KBM-7 (cell line): ENCODE measurements at places on chromosomes 2 and 18.

- DNase-seq: no peak
These were observed 43.6 kb downstream of the POLE4 start for GRCh38 chr2:75002007-75002406.

GRCh38 chr18:46715062-46715461 is 41.8 kb downstream of the ST8SIA5 start:
- no peak for DNase-seq

GRCh38 chr18:36212301-36213171 is 25.2 kb downstream of the MOCOS start:
- DNase-seq: no peak

- no peak for DNase-seq
These were observed 82.5 kb downstream of the MGAT5 start for GRCh38 chr2:134336352-134336751.

DNA sequence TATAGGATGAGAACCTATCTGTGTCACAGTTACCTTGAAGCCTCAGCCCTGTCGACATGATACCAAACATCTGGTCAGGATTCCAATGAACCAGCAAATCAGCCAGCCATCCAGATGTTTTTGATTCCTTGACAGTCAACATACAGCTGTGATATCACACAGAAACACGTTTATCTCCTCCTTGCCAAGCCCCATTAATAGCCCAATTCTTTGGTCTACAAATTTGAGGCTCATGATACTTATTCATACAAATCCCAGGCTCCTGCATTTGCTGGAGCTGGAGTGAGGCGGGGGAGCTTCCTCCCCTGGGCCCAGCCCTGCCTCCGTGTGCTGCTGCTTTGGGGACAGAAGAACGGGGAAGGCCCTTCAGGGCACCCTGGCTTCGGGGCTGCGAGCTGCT is 611.6 kb upstream of the SALL3 start:
- DNase-seq: no peak

- no peak for DNase-seq
These were observed 107.2 kb downstream of the COL6A3 start for GRCh38 chr2:237306787-237307170.

- no peak for DNase-seq
These were observed 63.7 kb downstream of the BABAM2 start for GRCh38 chr2:27954221-27954673.

DNA sequence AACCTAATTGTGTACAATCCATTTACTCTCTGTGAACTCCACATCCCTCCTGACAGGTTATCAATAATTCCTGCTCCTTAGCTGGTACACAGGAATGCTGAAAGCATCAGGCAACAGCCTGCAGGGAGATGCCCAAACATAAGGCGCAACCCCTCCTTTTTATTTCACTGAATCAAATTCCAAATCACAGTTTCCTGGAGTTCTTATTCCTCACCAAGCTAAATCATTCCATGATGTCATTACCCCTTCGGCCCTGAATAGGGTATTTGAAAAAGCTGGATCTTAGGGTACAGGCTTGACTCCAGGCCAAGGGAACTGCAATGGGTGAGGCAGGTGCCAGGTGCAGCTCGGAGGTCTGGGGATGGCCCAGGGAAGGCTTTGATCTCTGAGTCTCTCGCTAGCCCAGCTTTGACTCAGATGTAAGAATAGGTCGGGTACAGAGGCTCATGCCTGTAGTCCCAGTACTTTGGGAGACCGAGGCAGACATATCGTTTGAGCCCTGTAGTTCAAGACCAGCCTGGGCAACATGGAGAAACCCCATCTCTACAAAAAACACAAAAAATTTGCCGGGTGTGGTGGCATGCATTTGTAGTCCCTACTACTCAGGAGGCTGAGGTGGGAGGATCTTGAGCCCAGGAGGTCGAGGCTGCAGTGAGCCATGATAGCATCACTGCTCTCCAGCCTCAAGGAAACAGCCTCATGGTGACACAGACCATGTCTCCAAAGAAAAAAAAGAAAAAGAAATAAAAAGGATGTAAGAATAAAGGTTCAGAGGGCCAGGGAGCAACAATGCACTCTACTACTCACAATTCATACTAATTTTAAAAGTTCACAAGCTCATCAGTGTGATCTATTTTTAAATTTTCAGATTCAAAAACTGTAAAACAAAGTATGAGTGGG is 6.8 kb downstream of the FHL2 start:
- DNase-seq: no peak

DNA sequence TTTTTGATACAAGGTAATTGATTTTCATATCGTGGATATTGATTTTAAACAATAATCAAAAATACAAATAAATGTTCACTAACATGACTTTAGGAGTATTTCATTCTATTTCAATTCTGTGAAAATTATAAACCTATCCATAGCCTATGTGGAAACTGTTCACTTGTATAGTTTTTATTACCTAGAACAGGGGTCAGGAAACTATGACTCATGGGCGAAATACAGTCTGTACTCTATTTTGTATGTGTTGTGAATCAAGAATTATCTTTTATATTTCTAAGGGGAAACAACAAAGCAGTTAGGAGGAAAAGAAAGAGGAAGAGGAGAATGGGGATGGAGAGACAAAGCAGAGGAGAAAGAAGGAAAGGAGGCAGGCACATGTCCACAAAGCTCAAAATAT is 181.7 kb upstream of the VRK2 start:
- no peak for DNase-seq

DNA sequence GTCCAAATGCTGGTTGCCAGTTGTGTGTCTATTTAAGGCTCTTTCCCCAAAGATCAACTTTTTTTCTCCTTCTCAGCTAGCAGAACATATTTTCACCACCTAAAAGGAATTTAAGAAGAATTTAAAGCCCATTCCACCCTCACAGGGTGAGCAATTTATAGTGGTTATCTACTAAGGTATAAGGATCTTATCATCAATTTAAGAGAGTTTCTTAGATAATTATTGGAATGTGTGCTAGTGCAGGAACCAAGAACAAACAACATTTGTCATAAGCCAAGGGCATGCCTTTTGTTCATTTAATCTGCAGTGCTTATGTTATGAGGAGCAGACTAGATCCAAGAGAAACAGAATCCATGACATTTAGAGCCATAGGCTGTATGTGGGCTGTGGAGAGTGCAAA is 37.2 kb downstream of the NLRC4 start:
- DNase-seq: no peak

GRCh38 chr2:188897096-188897495 is 77.1 kb upstream of the COL3A1 start:
- DNase-seq: no peak

DNA sequence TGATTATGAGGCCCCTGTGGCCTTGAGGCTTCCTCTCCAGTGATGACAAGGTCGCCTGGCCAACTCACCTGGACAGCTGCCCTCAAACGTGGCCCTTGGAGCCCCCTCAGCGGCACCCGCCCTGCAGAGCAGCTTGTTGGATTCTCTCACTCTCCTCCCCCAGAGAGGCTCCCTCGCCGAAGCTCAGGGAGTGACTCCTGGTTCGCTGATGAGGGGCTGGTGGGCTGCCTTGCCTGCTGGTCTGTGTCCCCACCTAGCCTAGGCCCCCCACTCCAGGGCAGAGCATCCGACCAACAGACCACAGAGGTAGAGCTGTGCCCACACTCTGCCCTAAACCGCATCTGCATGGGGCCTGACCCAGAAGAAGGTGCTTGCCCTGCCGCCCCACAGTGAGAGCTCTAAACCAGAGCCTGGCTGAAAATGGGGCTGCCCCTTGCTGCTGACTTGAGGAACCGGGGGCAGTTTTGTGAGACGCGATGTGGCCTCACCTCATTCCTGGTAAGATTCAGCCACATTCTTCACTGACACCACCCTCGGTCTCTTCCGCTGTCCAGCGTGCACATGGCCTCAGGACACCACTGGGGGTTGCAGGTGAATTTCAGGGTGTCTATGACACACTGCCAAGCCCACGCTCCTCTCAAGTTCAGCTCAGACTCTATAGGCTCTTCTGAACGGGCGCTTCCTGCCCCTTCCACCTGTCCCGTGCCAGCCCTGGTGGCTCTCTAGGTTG is 131.6 kb downstream of the CABLES1 start:
- DNase-seq: no peak

GRCh38 chr2:151200844-151201243 is 60.8 kb downstream of the RBM43 start:
- DNase-seq: no peak

DNA sequence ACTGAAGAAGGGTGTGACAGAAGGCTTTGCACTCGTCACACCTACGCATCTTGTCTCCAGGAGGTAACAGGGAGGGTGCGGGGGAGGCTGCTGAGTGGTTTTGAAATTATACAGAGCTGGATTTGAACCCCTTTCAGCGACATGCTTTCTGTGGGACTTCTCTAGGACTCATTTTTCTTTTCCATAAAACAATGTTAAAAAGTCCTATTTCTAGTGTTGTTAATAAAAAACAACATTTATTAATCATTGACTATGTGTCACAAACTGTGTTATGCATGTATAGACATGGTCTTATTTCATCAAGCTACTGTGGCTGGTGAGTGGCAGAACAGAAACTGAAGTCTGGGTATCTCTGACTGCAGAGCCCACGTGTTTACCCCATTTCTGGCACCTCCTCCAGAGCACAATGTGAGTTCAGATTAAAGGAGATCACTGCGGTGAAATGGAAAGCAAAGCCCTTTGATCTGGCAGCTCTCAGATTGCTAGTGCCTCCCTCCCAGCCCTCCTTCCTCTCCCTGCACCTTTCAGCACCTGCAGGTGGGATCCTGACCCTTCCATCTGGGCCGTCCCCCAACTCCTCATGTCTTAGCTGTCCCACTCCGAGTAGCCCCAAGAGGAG is 315.5 kb upstream of the MYT1L start:
- DNase-seq: no peak

DNA sequence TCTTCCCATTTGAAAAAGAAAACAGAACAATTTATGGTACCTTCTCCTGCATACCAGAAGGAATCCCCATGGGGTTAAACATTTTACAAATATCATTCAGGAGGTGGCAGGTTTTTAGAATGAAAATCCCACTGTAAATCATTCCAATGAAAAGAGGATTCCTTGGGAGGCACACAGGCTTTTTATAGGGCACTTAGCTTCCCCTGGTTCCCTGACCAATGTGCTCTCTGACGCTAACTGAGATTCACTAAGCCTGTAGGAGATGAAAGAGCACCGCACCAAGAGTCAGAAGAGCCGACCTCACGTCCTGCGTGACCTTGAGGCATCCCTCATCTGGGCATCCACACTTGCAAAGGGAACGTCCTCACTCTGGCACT is 82.5 kb downstream of the CMPK2 start:
- DNase-seq: no peak

DNA sequence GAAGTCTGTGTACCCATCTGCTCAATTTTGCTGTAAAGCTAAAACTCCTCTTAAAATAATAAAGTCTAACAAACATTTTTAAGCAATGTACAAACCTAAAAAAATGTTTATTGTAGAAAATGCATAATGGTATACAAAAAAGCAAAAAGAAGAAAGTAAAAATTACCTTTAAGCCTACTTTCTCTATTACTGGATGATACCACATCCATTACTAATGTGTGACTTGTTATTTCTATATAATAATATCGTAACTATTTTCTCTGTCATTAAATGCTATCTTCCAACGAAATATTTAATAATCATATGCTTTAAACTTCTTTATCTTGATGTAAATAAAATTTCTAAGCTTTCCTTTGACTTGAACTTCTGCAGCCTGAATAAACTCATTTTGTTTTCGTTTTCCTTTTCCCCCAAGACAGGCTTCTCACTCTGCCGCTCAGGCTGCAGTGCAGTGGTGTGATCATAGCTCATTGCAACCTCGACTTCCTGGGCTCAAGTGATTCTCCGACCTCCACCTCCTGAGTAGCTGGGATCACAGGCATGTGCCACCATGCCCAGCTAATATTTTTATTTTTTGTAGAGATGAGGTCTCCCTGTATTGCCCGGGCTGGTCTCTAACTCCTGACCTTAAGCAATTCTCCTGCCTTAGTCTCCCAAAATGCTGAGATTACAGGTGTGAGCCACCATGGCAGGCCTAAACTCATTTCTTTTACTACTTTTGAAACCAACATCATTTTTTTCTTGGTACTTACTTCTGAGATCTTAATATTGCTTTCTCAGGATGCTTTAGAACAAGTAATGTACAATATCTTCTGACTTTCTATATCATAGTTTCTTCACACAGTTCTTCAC is 18.1 kb upstream of the DNAH7 start:
- DNase-seq: no peak

- no peak for DNase-seq
These were observed 61.0 kb upstream of the TGIF1 start for GRCh38 chr18:3388980-3389379.

DNA sequence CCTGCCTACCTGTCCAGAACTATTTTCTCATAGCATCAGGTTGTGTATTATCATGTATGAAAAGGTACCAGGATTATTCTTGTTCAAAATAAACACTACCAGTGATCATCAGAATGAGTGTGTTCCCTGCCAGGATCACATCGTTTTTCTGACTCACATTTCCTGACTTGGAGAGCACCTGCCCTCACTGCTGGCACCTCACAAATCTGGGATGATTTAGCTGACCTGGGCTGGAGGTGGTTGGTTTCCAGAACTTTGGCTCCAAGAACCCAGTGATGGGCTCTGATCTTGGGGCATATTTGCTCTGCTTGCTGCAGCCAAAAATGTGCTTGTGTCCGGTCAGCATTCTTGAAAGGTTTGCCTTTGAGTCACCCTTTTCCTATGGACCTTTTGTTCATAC is 836.3 kb upstream of the ACVR2A start:
- no peak for DNase-seq

DNA sequence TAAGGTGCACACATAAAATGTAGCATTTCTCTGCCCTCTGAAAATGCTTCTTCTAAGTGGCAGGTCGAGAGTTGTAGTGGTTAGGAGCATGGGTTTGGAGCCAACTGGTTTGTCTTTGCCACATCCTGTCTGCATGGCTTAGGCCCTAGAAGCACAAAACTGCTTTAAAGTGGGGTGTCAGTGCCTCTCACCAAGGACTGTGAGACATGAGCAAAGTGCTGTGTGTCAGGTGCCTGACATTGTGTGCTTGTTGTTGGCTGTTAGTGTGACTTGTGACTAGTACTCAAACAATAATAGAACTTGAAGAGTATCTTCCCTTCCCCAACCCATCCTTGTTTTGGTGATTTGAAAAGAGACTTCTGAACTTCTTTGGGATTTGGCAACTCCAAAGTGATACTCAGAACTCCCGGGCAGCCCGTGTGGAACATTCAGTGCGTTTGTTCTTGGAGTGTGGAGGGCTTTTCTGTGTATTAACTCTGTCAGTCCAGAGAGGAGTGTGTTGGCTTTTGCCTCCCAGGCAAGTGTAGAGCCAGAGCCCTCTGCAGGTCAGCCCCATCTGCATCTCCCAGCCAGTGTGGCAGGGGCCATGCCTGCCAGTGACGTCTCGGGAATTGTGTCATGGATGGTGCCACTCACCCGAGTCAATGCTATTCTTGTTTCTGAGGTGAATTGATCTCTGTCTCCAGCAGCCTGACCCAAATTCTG is 5.0 kb downstream of the MGAT5 start:
- DNase-seq: no peak
